ENCODE measurements at places on chromosomes 3 and 15.

DNA sequence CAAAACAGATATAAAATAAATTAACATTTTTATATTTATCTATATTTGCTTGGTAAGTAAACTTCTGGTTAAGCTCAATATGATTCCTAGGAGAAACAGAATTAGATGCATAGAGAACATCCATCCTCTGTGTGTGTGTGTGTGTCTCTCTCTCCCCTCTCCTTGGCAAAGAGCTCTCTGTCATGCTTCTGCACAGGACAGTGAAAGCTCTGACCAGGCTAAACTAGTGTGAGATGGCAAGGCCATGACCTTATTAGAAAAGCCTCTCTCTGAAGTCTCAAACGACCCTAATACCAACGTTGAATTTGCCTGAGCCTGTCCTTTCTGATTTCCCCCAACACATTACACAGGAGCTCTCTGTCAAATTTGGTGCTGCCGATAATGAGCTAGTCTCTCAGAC, 746.0 kb downstream of the VGLL3 start:
- DNase-seq, result no peak

DNA sequence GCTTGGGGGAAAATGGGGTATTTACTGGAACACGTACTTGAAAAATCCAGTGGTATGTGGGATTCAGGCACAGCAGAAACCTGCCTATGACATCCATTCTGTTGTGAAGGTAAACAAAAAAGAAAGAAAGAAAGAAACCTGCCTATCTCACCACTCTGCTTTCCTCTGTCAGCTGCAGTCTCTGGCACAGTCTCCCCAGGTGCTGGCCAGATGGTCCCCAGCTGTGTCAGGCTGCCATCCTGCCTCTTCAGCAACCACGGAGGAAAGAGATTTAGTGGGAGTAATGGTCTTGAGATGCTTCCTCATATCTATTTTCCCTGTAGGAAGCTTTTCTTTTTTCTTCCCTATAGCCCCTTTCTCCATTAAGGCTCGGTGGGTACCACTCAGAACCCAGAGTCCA, 2.5 kb upstream of the PXYLP1 start:
- DNase-seq, result no peak

- DNase-seq, result no peak
Observed at GRCh38 chr3:188782613-188783124, 389.1 kb upstream of the TPRG1 start.

DNA sequence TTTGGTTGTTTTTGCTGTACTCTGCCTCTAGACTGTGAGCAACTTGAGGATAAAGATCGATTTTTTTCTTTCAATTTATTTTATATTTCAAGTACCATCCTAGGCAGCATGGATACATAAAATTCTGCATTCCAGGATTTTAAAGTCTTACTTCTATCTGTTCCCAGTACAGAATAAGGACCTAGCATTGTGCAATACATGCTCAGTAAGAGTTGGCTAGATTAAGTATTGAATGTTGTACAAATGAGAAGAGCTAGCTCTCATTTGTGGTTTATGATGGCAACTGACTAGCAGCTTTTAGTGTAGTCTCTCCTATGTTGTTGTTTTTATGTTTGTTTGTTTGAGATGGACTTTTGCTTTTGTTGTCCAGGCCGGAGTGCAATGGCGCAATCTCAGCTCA, 222.7 kb downstream of the TP63 start:
- no peak for DNase-seq

DNA sequence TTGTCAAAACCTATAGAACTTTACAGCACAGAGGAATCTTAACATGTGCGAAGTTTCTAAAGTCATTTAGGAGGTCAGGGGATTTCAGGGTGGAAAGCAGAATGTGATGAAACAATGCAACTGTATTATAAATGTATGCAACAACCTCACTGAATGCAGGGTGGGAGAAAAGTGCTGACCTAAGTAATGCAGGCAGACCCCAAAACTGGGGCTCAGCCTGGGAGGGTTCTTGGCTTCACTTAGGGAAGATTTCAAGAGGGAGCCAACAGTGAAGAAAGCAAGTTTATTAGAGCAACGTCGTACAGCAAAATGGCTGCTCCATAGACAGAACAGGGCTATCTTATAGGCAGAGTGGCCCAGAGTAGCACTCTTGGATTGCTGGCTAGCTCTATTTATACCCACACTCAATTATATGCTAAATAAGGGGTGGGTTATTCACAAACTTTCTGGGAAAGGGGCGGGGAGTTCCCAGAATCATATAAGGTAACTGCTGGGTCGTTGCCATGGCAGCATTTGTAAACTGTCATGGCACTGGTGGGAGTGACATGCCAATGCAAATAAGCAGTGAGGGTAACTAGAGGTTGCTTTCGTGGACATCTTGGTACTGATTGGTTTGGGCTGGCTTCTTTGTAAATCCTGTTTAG, 14.2 kb upstream of the CAND2 start:
- no peak for DNase-seq

- no peak for DNase-seq
Observed at GRCh38 chr15:57297163-57297593, 79.1 kb upstream of the CGNL1 start.

DNA sequence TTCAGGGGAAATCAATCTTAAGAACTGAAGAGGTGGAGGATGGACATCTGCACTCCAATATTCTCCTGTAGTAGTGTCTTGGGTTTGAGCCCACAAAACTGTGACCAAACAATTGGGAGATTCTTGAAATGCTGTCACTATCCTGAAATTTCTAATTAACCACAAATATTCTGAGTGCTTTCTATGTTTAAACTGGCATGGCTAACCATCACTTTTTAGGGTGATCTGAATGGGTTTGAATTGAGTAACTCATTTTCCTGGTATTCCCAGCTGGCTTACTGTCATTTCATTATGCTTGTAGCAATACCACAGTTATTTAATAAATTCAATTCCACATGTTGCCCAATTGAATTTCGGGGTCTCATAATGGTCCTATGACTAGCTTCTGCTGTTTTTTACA, 216.9 kb upstream of the DCBLD2 start:
- DNase-seq, result no peak

Measured in CD4-positive, alpha-beta T cell treated with Interleukin-10 for 1 hour (primary cell).